Endothelial cell of umbilical vein (primary cell): ENCODE measurements at places on chromosomes 1 and 21. TPM values are rescaled to one million over a fixed set of nuclear protein-coding genes. Genes with fewer than 3 reads are reported as not detected.

GRCh38 chr1:248812736-248813425 is 12.8 kb downstream of the SH3BP5L start:
- H3K4me3 ChIP-seq, result no peak overlapping the region
- H3K36me3 ChIP-seq, result peaks cover 46% of the 10 kb centered on the region
- no peak overlapping the region for H3K27ac ChIP-seq
- H3K27me3 ChIP-seq, result no peaks in the 10 kb centered on the region
- H3K4me1 ChIP-seq, result no peaks in the 10 kb centered on the region
- DNase-seq, result no peak

GBP6 gene
- total RNA-seq, result not detected in 2 replicates

MPZ gene
- 1.3 and 2.0 TPM in 2 replicates for total RNA-seq

PLA2G4A gene
- total RNA-seq, result 10.6 and 13.3 TPM in 2 replicates

GRCh38 chr1:207798847-207799246 is 47.0 kb downstream of the CD46 start:
- H3K4me3 ChIP-seq, result no peak overlapping the region
- DNase-seq, result no peak
- peaks cover 20% of the 10 kb centered on the region for H3K36me3 ChIP-seq
- H3K27ac ChIP-seq, result no peak overlapping the region

GRCh38 chr1:244653439-244654107 is 647 bp downstream of the DESI2 start:
- peaks cover 16% of the 10 kb centered on the region for H3K4me1 ChIP-seq
- DNase-seq, result peak; percentile 38
- peaks cover 1% of the 10 kb centered on the region for H3K36me3 ChIP-seq
- peak overlapping the region; percentile 90 for H3K4me3 ChIP-seq
- H3K27ac ChIP-seq, result peak overlapping the region; percentile 83

- DNase-seq, result peak; percentile 49
- no peaks in the 10 kb centered on the region for H3K36me3 ChIP-seq
- no peak overlapping the region for H3K4me3 ChIP-seq
- no peak overlapping the region for H3K27ac ChIP-seq
- H3K27me3 ChIP-seq, result no peaks in the 10 kb centered on the region
These were observed 2.3 kb upstream of the KCNC4 start for GRCh38 chr1:110207831-110208230.

- H3K27ac ChIP-seq, result no peak overlapping the region
- H3K27me3 ChIP-seq, result no peaks in the 10 kb centered on the region
- no peaks in the 10 kb centered on the region for H3K36me3 ChIP-seq
- DNase-seq, result peak; percentile 16
- no peaks in the 10 kb centered on the region for H3K4me1 ChIP-seq
These were observed 114.1 kb downstream of the LHX4 start for GRCh38 chr1:180343921-180344769.

DNA sequence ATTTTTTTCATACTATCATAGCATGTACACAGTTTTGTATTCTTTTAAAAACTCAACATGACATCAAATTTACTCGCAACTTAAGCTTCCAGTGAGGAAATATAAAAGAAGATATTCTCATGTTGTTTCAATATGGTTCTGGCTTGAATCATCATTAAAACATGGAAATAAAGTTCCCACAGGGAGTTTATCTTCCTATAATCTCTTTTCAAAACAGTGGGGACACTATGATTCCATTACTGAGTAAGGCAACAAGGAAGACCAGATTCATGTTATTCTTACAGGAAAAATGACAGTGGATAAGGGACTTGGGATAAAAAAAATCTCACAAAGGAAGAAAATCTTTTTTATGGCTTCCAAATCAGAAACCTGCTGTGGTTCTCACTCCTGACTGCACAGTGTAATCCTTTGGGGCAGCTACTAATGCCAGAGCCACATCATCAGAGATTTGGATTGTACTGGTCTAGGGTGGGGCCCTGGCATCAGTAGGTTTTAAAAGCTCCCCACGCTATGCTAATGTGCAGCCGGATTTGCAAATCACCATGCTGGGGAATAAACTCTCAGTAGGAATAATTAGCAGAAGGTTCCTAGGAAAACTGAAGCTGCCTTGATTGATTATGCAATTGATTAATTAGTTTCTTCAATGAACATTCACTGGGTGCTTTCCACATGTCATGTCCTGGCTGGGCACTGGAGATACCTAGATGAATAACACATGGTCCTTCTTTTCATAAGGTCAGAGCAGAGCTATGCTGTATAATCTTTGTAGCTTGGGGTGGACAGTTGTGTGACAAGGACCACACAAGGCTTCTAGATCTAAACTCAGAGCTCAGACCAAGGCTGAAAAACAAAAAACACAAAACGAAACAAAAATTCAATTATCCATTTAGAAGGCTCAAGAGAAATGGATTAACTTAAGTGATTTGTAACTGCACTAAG is 71.1 kb upstream of the C8B start:
- H3K36me3 ChIP-seq, result no peaks in the 10 kb centered on the region
- no peak overlapping the region for H3K4me3 ChIP-seq
- H3K27me3 ChIP-seq, result no peaks in the 10 kb centered on the region
- no peak overlapping the region for H3K27ac ChIP-seq

GRCh38 chr1:23936481-23937176 is 23.0 kb upstream of the PNRC2 start:
- peaks cover under 1% of the 10 kb centered on the region for H3K27me3 ChIP-seq
- DNase-seq, result no peak
- H3K4me1 ChIP-seq, result no peaks in the 10 kb centered on the region
- H3K27ac ChIP-seq, result no peak overlapping the region

TCEA3 gene
- 3.4 and 3.7 TPM in 2 replicates for total RNA-seq

- H3K27ac ChIP-seq, result no peak overlapping the region
- H3K27me3 ChIP-seq, result no peaks in the 10 kb centered on the region
- H3K36me3 ChIP-seq, result no peaks in the 10 kb centered on the region
- no peaks in the 10 kb centered on the region for H3K4me1 ChIP-seq
- no peak for DNase-seq
These were observed 15.3 kb upstream of the PGBD5 start for GRCh38 chr1:230441183-230442029.

DNA sequence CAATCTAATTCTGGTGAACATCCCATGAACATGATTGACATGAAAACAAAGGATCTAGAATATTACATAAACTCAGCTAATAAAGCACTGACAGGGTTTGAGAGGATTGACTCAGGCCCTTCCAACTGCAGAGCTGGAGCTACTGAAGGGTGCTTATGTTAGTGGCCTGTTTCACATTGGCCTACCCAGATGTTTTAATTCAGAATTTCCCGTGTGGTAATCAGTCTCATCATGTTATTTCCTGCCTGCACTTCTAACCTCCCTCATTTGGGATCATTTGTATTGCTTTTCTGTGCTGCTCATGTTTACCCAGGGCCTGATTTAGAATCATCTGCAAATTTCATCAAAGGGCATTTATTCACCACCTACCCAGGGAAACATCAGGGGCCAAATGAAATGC is 270.3 kb downstream of the PLPP3 start:
- no peak overlapping the region for H3K4me3 ChIP-seq
- no peak for DNase-seq
- H3K36me3 ChIP-seq, result no peaks in the 10 kb centered on the region
- no peaks in the 10 kb centered on the region for H3K27me3 ChIP-seq
- H3K4me1 ChIP-seq, result no peaks in the 10 kb centered on the region
- H3K27ac ChIP-seq, result no peak overlapping the region

- no peak overlapping the region for H3K4me3 ChIP-seq
- H3K27me3 ChIP-seq, result peaks cover 98% of the 10 kb centered on the region
- H3K4me1 ChIP-seq, result peaks cover 4% of the 10 kb centered on the region
- no peak for DNase-seq
These were observed 62.1 kb downstream of the MEF2D start for GRCh38 chr1:156438278-156438987.

SLC9A1 gene
- total RNA-seq, result 59.2 and 60.5 TPM in 2 replicates

GRCh38 chr1:84402060-84402459 is 3.8 kb downstream of the DNASE2B start:
- no peaks in the 10 kb centered on the region for H3K27me3 ChIP-seq
- no peaks in the 10 kb centered on the region for H3K36me3 ChIP-seq
- no peak for DNase-seq
- no peak overlapping the region for H3K4me3 ChIP-seq

OLIG2 gene
- not detected in 2 replicates for total RNA-seq
